ENCODE measurements at places on chromosomes 5 and 9.

DNA sequence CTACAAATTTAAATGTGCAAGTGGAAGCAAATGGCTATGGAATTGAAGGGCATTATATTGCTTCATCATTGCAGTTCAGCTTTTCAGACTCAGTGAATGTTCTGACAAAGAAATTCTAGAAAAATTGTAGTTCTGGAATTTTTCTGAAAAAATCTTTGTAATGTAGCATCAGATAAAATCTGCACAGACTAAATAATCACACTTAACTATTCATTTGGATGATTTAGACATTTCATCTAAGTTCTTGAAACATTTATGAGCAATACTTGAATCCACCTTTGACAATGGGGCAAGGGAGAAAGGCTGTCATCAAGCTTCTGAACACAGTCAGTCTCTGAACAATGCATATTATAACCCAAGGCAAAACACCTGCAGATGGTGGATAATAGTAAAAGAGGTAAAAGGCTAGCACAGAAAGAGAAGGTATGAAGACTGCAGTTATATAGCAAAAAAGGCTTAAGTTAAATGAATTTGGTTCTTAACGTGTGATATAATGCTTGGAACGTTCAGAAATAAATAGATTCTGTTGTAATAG lies 1352.0 kb upstream of the NUDT12 start:
- DNase-seq = no peak

- DNase-seq = no peak
These were observed 288.5 kb upstream of the NUDT12 start for GRCh38 chr5:103851091-103851490.

- no peak for DNase-seq
These were observed 112.7 kb upstream of the PANK3 start for GRCh38 chr5:168691891-168692290.

DNA sequence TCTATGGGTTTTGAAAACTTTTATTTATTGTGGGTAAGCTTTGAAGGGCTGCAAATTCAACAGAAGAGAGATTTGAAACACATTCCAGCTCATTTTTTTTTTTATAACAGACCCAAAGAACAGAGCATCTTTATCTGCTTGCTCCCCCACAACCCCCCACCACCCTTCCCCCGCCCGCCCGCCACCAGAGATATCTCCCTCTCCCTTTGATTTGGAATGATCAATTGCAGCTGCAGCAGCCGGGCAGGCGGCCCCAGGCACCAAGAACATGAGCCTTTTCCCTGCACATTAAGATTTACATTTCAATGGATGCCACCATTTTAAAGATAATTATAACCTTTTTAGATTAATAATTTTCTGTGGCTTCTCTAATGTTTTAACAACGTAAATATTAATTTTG lies 510.9 kb downstream of the ZNF608 start:
- no peak for DNase-seq

GRCh38 chr5:146947181-146947941 lies 68.8 kb upstream of the PPP2R2B start:
- DNase-seq = no peak

DNA sequence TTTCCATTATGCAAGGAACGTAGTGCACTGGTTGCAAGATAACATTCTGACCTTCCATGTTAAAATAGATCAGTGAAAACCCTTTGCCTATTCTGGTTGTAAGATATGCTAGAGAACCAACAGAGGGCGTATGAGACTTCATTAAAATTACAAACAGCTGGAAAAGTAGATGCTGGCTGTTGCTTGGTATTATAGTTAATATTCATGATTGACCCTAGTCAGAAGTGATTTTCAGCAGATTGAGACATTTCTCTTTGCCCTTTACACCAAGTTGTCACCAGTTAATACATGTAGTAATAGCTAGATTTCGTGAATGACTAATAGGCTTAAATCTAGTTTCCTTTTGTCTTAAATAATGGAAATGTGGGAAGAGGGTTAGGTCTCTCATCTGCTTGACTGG lies 13.8 kb upstream of the FGF18 start:
- no peak for DNase-seq

DNA sequence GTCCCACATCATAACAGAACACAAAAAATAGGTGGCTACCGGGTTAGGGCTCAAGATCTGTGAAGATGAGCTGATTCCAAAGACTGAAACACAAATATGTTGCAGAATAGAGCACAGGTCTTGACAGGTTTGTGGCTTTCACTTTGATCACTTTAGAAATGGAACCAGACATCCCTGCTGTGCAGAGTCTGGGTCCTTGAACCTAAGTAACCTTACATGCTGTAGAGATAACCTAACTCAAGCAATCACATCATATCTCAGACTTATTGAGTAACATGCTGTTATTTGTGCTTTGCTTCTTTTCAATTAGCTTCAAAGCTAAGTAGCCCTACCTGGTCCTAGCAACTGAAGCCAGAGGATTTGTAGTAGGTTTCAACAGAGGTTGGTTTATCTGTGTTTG lies 24.3 kb downstream of the FBXW2 start:
- DNase-seq = no peak

- DNase-seq = no peak
These were observed 785.5 kb upstream of the EDIL3 start for GRCh38 chr5:85170183-85170582.
